Midbrain (tissue), 1 donor: ENCODE measurements at places on chromosomes 13 and 19.
A peak's percentile ranks its signal among the peaks of the same experiment; 100 is the strongest.

DNA sequence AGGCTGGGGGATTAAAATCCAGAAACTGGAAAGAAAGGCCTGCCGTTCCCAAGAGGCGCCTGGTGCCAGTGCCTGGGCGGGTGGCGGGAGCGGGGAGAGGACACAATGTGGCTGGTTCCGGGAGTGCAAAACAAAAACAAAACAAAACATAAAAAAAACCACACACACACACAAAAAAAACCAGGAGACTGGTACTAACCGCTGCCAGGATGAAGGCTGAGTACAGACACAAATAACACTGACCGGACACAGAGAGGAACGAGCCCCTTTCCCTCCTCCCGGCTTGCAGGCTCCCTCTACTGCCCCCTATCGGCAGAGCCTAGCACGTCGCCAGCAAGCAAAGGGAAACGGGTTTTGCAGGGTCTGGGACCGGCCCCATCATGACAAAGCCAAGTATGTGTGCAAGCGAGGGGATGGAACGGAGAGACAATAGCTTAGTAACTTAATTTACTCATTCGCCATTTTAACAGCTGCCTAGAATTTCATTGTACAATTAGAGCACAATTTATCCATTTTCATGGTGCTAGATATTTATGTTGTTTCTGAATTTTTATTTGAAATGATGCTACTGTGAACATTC lies 17.9 kb upstream of the ZDHHC20 start:
- peak; percentile 92 for DNase-seq

GRCh38 chr19:2244125-2244411 lies 5.1 kb upstream of the AMH start:
- no peak for DNase-seq

DNA sequence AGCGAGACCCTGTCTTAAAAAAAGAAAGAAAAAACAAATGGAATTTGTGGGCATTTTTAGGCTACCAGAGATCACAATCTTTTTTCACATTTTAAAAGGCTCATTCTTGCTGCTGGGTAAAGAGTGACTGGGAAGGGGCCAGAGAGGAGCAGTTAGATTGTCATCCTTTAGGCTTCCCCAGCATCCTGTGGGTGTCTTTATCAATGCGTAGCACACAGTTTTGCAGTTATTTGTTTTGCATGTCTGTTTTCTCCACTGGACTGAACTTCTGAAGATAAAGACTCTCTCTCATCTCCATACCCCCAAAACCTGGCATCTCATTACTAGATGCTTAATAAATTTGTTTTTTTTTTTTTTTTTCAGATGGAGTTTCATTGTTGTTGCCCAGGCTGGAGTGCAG lies 2.1 kb upstream of the UTP14C start:
- no peak for DNase-seq

DNA sequence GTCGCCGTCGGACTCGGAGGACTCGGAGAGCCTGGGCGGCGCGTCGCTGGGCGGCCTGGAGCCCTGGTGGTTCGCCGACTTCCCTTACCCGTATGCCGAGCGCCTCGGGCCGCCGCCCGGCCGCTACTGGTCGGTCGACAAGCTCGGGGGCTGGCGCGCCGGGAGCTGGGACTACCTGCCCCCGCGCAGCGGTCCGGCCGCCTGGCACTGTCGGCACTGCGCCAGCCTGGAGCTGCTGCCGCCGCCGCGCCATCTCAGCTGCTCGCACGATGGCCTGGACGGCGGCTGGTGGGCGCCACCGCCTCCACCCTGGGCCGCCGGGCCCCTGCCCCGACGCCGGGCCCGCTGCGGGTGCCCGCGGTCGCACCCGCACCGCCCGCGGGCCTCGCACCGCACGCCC lies 2.5 kb upstream of the GRWD1 start:
- DNase-seq = no peak

- DNase-seq = no peak
These were observed 25.2 kb downstream of the SPATA13 start for GRCh38 chr13:24185591-24186232.

DNA sequence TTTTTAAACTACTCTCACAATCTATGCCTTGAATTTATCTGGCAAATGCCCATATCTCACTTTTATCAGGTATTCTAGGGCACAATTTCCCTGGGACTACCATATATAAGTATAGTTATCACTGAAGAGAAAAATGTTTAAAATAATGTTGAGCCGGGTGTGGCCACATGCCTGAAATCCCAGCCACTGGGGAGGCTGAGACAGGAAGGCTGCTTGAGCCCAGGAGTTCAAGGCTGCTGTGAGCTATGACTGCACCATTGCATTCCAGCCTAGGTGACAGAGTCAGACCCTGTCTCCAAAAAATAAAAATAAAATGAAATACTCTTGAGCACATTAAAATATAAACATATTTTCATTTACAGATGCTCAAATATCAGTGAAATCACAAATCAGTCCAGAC lies 4.1 kb downstream of the KATNAL1 start:
- no peak for DNase-seq

GRCh38 chr19:52196256-52196967 lies 6.6 kb downstream of the PPP2R1A start:
- no peak for DNase-seq

- DNase-seq = no peak
These were observed 14.5 kb upstream of the CEACAM1 start for GRCh38 chr19:42542791-42543190.

GRCh38 chr13:101502618-101503017 lies 50.1 kb downstream of the ITGBL1 start:
- no peak for DNase-seq

GRCh38 chr13:39481491-39481890 lies 121.5 kb downstream of the LHFPL6 start:
- DNase-seq = no peak

- DNase-seq = no peak
These were observed 48.3 kb downstream of the CD320 start for GRCh38 chr19:8259922-8260247.

DNA sequence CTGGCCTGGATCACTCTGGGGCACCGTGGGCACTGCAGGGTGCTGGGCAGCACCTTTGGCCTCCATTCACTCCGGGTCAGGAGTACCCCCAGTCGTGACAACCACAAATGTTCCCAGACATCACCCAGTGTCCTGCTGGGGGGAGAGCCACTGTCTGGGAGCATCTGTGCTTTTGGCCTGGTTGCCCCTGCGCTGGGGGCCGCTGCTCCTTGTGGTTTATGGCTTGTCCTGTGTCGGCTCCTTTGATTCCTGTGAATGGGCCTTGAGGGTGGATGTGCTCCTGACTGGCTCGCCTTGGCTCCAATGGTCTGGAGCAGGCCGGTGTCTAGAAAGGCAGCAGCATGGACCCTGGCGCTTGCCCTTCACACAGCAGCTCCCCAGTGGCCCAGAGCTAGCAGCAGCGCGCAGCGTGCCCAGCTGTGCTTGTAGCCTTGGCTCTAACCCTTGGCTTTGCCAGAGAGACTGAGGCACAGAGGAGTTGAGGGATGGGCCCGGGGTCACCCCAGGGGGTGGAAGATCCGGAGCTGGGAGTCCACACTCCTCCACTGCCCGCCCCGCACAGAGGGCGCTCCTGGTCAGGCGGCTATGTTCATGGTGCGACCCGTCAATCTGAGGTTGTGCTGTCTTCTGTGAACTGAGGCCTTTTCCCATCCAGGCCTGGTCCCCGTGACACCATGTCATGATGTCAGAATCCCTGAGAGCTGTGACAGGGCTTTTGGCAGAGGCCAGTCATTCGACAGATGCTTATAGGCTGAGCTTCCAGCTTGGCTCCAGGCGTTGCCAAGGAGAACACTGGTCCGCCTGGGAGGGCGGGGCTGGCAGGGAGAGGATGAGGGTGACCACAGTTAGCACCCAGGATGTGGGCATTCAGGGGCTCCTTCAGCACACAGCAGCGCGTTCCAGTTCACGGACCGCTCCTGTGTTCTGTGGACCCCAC lies 4.1 kb downstream of the DAZAP1 start:
- peak; percentile 89 for DNase-seq

DNA sequence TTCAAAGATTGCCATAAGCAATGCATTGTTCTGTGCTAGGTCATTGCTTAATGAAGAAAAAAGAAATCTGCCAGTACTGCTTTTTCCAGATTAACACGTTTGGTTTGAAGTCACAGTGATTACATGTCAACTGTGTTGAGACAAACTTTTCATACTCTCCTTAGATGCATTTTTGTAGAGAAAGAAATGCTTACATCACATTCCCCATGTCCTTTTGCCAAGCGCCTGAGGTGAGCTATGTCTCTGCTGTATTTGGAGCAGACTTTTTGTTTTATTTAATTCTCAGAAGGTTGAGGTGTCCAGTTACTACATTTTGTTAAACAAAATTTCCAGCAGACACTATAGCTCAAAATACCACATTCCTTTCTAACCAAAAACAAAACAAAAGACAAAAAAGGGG lies 16.2 kb downstream of the LACC1 start:
- DNase-seq = no peak

DNA sequence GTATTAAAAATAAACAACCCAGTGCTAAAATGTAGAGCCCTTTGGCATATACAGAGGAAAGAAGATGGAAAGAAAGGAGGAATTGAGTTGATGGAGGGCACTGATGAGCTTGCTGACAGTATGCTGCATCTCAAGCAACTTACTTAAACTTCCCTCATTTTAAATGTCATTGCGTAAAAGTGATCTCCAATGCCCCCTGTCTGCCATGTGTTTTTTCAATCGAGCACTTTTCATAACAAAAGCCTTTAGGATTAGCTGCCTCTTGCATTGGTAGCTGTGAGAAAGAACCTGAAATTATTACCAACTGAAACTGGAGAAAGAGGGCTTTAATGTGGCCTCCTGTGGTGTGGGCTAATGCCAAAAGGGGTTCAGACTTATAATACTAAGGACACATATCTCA lies 541.6 kb downstream of the SUCLA2 start:
- no peak for DNase-seq

DNA sequence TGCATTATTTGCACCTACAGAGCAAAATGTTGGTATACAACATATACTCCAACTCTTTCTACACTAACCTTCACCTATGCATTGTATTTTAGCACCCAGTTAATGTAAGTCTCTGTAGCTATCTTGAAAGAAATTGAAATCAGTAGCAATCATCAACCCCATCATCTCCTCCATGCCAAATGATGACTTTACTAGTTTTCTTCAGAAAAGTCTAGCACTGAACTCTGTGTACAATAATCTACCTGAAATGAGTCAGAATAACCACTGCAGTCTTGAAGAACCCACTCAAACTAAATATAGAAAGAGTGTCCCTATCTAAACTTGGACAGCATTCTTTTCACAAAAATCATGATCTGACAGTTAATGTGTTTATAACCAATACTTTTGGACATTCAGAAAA lies 9.8 kb downstream of the IRS2 start:
- DNase-seq = no peak

- DNase-seq = no peak
These were observed 73.3 kb downstream of the ALOX5AP start for GRCh38 chr13:30808600-30808999.

DNA sequence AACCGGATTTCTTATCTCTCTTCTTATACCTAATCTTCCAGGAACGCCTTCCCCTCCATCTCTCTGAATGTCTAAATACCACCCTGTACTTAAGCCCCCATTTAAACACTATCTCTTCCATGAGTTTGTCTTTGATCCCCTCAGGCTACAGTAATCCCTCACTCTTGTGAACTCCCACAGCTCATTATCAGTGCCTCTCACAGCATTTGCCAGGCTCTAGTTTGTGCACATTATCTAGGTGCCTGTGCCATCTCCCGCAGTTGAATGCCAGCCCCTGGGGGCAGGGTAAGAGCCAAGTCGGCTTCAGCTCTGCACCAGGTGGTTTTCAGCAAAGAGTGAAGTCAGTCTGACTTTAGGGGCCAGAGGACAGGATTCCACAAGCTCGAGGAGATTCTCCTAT lies 71.4 kb downstream of the FREM2 start:
- no peak for DNase-seq

DNA sequence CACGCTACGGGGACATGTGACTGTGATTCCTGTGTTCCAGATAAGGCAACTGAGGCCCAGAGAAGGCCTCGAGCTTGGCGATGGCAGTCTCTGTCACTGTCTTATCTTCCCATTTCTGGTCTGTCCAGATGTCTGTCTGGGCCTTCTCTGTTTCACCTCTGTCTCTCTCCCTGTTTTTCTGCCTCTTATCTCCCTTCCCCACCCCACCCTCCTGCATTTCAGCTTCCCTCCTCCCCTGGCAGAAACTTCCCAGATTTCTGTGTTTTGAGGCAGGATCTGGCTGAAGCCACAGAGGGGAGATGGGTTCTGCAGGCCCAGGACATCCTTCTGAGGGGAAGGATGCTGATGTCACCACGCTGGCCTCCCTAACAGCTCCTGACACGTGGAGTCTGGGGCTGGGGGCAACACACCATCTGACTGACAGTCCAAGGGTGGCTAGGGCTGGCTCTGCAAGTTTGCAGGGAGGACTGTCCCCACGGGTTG lies 14.4 kb downstream of the PAK4 start:
- DNase-seq = no peak

DNA sequence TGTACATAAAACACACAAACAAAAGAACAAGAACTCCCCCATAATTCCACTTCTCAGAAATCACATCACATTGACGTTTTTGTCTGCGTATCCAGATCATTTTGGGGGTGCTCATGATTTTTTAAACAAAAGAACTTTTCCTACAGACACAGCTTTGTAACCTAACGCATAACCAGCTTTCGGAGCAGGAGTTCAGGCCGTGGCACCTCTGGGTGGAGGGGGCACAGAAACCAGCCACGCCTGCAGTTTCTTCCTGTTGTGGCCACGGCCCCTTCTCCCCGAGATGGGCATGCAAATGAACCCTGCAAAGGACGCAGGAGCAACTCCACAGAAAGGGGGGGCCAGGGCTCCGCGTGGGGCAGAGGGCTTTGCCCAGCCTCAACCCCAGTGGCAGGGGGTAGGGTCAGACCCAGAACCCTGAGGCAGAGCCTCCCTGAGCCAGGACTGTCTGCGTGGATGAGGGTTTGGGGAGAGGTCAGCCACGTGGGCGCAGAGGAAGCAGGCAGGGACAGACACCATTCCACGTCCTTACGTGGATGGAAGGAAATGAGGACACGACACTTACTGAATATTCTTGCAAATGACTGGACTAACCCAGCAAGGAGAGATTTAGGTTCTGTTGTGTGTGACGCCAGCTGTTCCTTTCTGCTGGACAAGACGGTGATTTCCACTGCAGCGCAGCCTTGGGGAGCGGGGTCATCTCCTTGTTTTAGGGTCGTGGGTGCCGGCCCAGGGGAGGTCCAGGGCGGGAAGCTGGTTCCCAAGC lies 64.4 kb downstream of the RASA3 start:
- DNase-seq = no peak

DNA sequence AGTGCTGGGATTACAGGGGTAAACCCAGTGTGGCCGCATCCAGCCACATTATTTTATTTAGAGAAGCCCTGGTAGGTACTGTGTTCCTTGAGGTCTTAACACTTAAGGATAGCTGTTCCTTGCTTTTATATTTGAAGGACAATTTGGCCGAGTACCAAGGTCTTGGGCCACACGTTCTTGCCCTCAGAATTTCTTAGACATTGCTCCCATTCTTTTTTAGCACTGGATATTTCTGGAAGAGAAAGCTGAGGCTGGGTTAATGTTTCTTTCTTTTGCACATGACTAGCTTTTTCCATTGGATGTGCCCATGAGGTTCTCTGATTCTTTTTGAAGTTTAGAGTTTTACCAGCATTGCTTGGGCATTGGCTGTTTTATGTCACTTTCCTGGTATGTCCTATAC lies 5.5 kb upstream of the RNF113B start:
- no peak for DNase-seq

- no peak for DNase-seq
These were observed 5.1 kb downstream of the IGFLR1 start for GRCh38 chr19:35736913-35737886.

- no peak for DNase-seq
These were observed 37.5 kb downstream of the POSTN start for GRCh38 chr13:37561031-37561430.
